ENCODE measurements at places on chromosomes 11 and 22. TPM values are rescaled to one million over a fixed set of nuclear protein-coding genes. Genes with fewer than 3 reads are reported as not detected.

The FKBP2 gene
- 40.7 TPM for total RNA-seq

The SLC22A9 gene
- total RNA-seq: not detected

The CCDC116 gene
- total RNA-seq: 0.22 TPM

The TECTA gene
- total RNA-seq: 0.87 TPM

The LMO2 gene
- total RNA-seq: not detected

The TMEM191B gene
- total RNA-seq: 0.12 TPM

The CDCA5 gene
- total RNA-seq: 18.6 TPM

The ST13 gene
- total RNA-seq: 321 TPM
